Left ventricle myocardium superior (tissue), 1 donor: ENCODE measurements at places on chromosomes 16 and 17. TPM values are rescaled to one million over a fixed set of nuclear protein-coding genes. Genes with fewer than 3 reads are reported as not detected.

GRCh38 chr16:49081554-49081953 is 200.1 kb downstream of the CBLN1 start:
- no peak for DNase-seq

- no peak for DNase-seq
Observed at GRCh38 chr17:41442739-41443138, 2.0 kb upstream of the KRT38 start.

DNA sequence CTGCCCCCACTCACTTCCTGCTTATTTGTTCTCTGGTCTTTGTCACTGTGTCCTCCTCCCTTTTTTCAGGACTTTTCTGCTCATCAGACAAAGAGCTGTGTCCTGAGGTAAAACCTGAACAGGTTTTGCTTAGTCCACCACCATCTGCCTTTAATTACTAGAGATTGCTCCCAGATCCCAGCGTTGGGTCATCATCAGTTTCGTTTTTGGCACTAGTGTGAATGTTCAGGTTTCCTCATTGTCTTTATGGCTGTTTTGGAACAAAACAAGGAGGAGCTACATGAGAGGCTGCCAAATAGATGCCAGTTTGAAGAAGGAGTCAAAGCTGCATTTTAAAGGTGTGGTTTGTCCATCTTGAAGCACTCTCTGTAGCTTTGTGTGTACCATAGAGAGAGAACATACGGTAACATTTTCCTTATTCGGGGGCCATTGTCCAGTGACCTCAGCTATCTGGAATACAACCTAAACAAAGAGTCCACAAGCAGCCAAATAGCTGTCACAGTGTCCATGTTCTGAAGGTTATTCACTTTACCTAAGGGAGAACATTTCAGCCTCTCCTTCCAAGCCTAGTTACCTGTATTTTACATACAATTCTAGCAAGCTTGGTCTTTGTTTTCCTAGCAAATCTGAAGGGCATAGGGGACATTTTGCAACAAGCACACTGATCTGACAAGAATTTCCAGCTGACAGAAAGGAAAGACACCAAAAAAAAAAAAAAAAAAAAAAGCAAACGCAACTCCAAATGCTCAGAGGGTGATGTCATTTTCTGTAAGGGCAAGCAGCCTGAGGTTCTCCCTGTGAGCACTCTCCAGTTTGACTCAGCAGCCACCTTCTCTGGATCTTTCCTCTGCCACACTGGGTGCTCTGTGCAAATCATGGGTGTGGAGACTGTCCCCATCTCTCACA is 196.1 kb downstream of the NTN1 start:
- no peak for DNase-seq

HOXB7 gene
- 0.30 TPM for total RNA-seq

TRPV2 gene
- 8.1 TPM for total RNA-seq

GRCh38 chr17:73773702-73774101 is 129.5 kb upstream of the SDK2 start:
- no peak for DNase-seq

DNA sequence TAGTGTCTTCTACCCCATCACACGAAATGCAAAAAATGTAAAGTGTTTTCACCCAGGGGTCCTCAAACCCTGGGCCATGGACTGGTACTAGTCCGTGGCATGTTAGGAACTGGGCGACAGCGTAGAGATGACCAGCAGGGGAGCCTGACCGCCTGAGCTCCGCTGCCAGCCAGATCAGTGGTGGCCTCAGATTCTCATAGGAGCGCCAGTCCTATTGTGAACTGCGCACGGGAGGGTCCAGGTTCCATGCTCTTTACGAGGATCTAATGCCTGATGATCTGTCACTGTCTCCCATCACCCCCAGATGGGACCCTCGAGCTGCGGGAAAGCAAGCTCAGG is 4.5 kb downstream of the SCARF1 start:
- DNase-seq: no peak

- DNase-seq: no peak
Observed at GRCh38 chr16:86455116-86455515, 55.2 kb upstream of the FOXF1 start.
